ENCODE measurements at places on chromosomes 2 and 18.

DNA sequence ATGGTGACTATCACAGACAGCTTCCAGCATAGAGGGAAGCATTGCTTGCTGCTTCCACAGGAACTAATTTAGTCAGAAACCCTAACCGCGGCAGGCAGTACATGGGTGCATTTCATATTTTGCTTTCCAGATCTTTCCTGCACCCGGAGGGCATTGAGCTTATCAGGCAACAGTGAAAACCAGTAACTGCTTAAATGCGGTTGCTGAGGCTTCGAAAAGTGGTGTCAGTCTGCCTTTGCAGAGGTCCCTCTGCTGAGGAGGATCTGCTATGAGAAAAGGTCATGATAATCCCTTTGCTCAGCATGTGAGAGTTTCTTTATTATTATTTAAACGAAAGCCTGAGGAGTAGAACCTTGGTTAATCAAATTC lies 44.6 kb upstream of the ROCK2 start:
- no peak for DNase-seq

DNA sequence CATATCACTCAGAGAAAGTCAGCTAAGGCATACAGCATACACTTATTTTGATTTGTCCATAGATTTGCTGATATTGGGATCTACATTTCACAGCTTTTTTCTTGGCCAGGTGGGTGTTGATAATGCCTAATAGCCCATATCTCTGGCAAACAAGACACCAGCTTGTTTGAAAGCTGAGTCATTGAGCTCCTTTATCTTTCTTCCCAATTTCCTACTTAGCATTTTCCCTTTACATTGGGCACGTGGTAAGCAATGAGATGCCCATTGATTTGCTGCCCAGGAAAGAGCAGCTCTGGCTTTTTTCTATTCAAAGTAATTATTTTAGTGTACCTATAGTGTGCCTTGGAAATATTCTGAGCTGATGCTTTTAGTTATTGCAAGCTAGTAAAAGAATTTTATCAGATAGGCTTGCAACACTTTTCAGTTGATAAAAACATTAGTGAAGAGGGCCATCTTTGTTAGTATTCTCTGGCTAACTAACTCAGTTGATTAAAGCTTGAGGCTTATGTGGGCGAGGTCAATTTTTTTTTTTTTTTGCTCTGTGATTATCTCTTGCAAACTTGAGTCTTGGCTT lies 79.6 kb downstream of the OSBPL6 start:
- no peak for DNase-seq

DNA sequence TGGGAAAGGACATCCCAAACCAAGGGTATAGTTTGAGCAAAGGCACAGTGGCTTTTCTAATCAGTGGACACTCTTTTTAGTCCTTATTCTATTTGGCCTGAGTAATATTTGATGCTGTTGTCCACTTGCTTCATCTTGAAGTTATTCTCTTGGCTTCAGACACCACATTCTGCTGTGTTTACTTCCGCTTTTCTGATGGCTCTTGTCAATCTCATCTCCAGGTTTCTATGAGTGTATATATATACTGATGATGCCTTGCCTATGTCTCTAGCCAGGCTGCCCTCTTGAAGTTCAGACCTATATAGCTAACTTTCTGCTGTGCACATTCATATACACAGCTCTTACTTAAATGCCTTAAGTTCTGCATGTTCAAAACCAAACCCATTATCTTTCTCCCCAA lies 83.1 kb downstream of the EFEMP1 start:
- DNase-seq: no peak

- DNase-seq: no peak
Observed at GRCh38 chr18:55998071-55998522, 410.1 kb upstream of the TCF4 start.

GRCh38 chr18:58051765-58052460 lies 7.9 kb downstream of the NEDD4L start:
- no peak for DNase-seq

- DNase-seq: no peak
Observed at GRCh38 chr18:23719634-23720201, 30.5 kb downstream of the LAMA3 start.

- DNase-seq: no peak
Observed at GRCh38 chr2:205141381-205141780, 540.9 kb upstream of the NRP2 start.

DNA sequence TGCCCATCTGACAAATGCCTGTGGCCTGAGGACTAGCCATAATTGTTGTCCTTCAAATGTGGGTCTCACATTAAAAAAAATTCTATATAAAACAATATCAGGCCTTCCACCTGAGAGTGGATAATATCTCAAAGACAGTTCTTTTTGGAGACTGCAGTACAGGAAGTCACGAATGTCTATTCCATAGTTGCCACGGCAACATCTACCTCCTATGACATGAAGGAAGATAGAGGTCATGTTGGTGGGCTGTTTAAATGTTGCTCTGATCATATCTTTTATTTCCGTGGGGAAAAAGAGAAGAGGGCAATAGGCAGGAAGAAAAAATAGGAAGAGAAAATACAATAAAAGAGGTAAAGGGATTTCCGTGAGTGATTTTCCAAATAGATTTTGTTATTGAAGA lies 151.8 kb downstream of the ARL6IP6 start:
- DNase-seq: no peak

DNA sequence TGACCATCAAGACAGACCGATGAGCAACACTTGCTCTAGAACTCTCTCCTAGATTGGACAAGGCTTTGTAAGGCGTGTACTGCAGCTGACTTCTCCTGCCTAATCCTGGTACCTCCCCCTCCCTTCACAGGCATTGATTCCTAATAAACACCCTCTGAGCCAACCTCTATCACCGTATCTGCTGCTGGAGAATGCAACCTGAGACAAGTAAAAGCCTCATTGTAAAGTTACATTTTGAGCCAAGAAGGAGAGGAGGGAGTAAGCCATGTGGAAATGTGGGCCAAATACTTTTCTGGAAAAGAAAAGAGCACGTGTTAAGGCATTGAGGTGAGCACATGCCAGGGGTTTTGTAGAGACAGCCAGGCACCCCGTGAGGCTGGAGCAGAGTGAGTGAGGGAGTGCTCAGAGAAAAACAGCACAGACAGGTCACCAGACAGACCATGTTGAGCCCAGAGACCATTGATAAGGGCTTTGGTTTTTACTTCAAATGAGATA lies 2.6 kb upstream of the WDFY1 start:
- DNase-seq: no peak

- no peak for DNase-seq
Observed at GRCh38 chr2:209121691-209122090, 302.2 kb upstream of the MAP2 start.

- no peak for DNase-seq
Observed at GRCh38 chr2:25275575-25275965, 66.2 kb downstream of the DNMT3A start.

- no peak for DNase-seq
Observed at GRCh38 chr18:23204589-23205235, 69.4 kb downstream of the CABLES1 start.

DNA sequence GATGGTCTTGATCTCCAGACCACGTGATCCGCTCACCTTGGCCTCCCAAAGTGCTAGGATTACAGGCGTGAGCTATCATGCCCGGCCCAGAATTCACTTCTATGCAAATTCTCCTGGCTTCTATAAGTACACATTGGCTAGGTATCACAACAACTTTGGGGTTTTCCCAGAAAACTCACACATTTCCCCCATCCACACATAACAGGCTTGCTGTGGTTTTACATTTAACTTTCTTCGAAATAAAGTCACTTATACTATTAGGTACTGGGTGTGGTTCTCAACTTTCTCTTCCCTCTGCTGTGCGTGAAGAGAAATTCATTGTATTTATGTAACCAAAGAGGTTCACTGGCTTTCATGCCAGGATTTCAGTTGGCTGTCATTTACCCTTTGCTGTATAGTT lies 439.4 kb upstream of the CWC22 start:
- DNase-seq: no peak

- no peak for DNase-seq
Observed at GRCh38 chr2:173831312-173832229, 133.6 kb downstream of the SP3 start.

GRCh38 chr2:231362555-231363184 lies 32.8 kb upstream of the B3GNT7 start:
- DNase-seq: no peak

- DNase-seq: no peak
Observed at GRCh38 chr2:191922736-191923651, 76.1 kb upstream of the CAVIN2 start.

DNA sequence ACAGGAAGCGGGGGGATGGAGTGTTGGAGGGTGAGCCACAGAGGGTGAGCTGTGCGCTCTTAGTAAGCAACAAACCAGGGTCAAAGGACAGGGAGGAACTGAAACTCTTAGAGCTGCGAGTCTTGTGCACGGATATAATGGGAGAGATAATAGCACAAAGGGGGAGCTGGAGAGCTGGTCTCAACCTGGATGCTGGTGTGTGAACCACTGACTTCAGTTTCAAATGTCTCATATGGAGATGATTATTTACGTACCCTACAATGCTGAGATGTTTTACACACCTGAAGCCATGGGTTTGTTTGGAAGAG lies 35.9 kb downstream of the PTGR3 start:
- DNase-seq: no peak

GRCh38 chr18:33558529-33558928 lies 19.5 kb upstream of the ASXL3 start:
- DNase-seq: no peak

DNA sequence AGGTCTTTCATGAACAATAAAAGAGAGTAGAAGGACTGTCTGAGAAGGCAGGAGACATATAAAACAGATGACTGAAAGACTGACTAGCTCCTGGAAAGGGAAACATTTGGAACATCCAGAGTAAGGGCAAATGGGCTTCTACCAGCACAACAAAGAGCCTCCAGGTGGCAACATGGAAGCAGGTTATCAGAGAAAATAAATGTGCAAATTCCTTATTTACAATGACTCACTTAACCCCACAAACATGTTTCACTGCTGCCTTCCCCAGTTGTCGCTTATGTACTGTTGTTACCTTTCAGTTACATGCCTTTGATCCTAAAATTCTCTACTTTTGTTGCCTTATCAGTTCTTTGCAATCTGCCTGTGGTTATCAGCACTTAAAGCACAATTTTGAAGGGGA lies 117.0 kb downstream of the HIBCH start:
- DNase-seq: no peak
